ENCODE measurements at places on chromosomes 6 and 20. TPM values are rescaled to one million over a fixed set of nuclear protein-coding genes. Genes with fewer than 3 reads are reported as not detected.

The GNAS-AS1 gene
- 1.2 TPM for total RNA-seq

The PHACTR1 gene
- total RNA-seq, result not detected

The PI3 gene
- total RNA-seq, result not detected

The CLDN20 gene
- not detected for total RNA-seq

The SEMG1 gene
- not detected for total RNA-seq

The DLK2 gene
- total RNA-seq, result 11.0 TPM

All from placental epithelial cell (primary cell).